Activated CD4-positive, CD25-positive, alpha-beta regulatory T cell treated with anti-CD3 and anti-CD28 coated beads, Interleukin-2, amount 50 U/mL, for 16 hours (primary cell): ENCODE measurements at places on chromosomes 12 and 14.

DNA sequence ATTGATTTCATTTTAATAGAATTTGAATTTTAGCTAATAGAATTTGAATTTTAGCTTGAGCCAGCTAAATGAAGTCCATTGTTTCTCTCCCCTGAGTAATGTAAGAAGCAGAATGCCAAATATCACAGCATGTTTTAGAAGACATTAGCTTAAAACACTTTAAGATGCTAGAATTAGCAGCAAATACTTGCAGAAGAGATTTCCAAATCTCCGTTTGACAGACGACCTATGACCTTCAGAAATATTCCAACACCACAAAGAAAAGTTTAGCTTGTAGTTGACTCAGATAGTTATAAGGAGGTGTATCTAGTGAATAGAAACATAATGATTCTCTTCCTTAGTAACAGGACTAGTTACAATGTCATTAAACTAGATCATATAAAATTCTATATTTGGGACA, 51.7 kb upstream of the MYF6 start:
- no peak for DNase-seq

DNA sequence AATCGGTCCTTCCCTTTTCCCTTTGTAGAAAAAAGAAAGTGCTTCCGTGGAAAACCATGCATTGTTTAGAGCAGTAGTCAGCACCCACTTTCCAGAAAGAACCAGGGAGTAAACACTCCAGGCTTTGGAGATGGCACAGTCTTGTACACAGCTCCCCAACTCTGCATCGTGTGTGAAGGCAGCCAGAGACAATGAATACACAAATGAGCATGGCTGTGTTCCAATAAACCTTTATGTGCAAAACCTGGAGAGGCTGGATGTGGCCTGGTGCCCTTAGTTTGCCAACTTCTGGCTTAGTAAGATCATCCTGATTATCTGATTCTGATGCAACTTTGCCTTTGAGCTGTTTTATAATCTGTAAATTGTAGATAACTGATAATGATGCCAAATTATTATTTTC, 463.4 kb upstream of the TMEM132C start:
- no peak for DNase-seq

DNA sequence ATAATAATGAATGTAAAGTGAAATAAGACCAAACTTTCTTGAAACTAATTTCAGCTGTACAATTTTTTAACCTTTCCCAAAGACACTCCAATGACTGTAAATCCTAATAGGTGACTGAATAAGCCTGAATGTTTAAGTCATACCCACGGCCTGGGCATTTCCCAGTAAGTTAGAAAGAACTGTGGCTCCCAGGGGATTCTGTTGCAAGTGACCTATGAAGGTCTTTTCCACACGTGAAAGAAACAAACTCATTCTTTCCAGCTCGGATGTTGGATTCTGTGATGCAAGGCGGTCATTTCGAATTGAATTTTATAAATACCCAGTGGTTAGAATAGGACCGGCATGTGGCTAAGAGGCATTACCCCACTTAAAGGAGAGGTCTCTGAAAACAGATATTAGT, 1134.4 kb downstream of the GALC start:
- DNase-seq, result no peak

DNA sequence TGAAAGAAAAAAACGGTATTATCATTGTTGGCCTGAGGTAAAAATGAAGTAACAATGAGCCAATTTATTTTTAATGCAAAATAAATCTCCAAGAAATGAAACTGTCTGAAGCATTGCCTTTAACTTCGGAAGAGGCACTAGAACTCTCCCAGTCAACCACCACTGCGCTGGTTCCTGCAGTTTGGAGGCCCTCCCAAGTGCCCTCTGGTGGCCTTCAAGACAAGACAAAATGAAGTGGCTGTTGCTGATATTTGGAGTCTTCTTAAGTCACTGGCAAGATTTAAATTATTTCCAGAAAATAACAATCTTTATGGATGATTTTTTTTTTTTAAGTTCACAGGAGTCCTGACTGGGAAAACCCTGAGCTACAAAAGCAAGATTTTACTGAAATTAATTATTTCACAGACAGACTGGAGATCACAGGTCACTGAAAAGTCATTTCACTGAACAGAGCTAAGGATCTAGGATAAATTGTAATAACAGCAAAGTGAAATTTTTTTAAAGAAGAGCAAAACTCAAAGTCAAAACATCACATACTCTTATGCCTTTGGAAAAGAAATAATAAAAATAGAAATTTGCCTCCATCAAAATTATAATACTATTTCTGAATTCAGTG, 58.2 kb downstream of the DICER1 start:
- DNase-seq, result no peak

DNA sequence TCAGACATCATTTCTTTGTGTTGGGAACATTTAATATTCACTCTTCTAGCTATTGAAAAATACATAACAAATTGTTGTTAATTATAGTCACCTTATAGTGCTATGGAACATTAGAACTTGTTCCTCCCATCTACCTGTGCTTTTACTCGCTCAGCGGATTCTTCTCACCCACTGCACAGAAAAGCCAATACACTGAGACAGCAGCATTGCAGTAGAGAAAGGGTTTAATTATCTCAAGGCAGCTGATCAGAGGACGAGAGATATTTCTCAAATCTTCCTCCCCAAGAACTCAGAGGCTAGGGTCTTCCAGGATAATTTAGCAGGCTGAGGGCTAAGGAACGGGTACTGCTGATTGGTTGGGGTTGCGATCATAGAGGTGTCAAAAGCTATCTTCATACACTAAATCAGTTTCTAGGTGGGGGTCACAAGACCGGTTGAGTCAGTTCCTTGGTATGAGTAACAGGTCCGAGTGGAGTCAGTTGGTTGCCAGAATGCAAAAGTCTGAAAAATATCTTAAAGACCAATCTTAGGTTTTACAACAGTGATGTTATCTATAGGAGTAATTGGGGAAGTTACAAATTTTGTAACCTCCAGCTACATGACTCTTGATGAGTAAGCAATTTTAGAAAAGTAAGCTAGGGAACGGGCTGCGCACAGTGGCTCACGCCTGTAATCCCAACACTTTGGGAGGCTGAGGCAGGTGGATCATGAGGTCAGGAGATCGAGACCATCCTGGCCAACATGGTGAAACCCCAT, 173.1 kb downstream of the FBXL14 start:
- no peak for DNase-seq

DNA sequence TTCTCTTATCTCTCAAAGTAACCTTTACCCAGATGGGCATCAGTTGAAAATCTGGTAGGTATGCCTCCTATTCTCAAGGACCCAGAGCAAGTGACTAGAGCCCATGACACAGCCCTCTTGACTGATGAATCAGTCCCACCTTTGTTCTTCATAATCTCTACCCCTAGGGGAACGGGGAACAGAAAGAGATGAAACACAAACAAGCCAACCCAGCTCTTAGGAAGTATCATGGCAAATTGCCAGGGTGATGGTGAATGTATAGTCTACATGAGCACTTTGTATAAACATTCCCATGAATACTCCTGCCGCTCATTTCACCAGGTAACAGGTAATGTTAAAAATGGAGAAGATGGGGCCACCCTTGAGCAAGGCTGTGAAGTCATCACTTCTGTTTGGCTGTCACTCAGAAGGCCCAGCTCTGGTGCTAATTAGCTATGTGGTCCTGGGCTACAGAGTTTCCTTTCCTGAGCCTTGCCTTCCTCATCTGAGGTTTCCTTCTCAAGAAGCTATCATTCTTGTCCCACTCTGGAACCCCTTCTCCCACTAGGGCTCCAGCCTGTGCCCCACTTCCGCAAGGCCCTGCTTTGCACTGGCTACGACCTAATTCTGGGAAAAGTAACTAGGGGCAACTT, 161.7 kb downstream of the ANO2 start:
- no peak for DNase-seq

- DNase-seq, result no peak
Measured at GRCh38 chr12:98294051-98294805, 221.2 kb upstream of the TMPO start.

- DNase-seq, result no peak
Measured at GRCh38 chr14:50865391-50866076, 6.3 kb upstream of the ABHD12B start.

DNA sequence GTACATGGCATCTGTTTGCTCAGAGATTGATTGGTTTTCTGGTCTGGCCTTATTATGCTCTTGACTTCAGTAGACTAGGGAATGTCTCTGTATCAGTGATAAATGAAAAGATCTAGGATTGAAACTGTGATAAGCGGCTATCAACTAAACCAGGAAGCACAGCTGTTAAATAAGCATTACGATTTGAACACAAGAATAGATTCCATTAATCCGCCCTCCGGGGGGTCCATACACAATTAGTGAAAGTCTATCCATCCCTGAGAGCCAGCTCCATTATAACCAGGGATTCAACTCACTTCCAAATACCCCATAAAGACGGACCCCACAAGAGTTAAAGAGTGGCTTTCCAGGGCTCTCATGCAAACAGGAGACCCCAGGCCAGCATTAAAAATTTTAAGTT, 279.0 kb downstream of the GRIN2B start:
- no peak for DNase-seq

DNA sequence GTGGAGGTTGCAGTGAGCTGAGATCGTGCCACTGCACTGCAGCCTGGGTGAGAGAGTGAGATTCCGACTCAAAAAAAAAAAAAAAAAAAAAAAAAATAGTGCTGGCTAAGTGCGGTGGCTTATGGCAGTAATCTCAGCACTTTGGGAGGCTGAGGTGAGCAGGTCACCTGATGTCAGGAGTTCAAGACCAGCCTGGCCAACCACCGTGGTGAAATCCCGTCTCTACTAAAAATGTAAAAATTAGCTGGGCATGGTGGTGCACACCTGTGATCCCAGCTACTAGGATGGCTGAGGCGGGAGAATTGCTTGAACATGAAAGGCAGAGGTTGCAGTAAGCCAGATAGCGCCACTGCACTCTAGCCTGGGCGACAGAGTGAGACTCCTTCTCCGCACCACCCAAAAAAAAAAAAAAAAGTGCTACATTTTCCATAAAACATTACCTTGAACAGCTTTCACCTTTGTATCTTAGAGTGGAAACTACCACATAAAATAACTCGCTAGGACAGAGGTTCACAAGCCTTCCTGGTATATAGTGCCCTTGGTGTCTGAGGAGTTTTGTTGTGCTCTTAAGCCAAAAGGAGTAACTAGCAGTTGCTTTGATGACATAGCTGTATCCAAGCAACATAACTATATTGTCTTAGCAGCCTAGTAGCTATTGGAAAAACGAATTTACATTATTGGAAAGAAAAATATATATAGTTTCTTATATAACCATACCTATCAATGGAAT, 11.1 kb downstream of the PTGES3 start:
- no peak for DNase-seq

GRCh38 chr14:89231426-89232113, 185.5 kb downstream of the FOXN3 start:
- DNase-seq, result no peak

DNA sequence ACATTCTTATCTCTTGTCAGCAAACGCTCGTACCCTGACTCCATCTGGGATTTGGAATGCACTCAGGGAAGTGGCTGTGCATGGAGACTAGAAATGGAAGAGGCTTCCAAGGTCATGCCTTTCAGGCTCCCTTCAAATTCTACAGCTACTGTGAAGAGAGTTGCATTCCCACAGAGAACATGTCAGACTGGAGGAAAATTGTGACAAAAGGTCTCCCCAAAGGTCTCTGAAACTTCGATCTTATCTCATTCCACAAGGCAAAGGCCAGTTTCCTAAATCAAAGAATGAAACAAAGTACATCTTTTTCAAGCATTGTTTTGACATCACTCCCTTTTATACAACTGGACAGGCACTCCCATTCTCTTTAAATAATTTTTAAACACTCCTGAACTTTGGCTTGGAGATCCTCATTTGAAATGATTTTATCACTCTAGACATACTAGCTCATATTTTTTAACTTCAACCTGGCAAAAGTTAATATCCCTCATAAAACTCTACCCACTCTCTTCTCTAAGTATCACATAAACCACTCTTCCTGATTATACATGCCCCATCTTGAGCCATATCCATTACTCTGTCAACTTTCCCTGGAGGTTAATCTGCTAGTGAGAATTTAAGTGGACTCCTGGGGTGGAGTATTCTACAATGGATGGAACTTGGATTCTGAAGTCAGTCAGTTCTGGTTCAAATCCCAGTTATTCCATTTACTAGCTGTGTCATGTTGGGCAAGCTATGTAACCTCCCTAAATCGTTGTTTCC, 218.1 kb upstream of the HMGA2 start:
- no peak for DNase-seq

GRCh38 chr14:91405724-91406435, 11.7 kb downstream of the CCDC88C start:
- DNase-seq, result no peak

DNA sequence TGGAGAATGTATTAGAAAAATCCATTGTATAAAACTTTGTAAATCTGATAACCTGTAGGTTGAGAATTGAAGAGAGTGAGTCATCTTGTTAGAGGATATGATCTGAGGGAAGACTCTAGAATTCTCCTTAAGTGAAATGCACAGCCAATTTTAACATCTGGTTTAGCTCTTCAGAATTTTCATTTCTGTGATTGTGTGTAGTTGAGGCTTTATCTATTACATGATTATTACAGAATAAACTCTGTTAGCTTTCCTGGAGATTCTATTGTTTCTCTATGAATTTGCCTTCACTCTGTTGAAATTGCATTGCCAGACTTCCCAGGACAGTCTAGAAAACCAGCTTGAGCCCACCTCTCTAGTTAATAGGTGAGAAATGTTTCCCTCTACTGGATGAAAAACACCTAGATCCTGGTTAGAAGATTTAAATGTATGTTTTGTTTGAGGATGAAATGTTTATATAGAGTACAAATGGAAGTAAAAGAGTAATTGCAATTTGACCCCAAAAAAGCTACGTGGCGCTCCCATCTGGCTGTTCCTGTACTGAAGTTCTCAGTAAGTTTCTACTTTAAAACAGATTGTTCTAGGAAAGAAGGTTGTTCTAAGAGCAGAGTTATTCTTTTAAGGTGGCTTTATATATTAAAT, 2.9 kb downstream of the NUDT4 start:
- no peak for DNase-seq

GRCh38 chr12:64243809-64244208, 21.7 kb upstream of the KICS2 start:
- DNase-seq, result no peak

- DNase-seq, result no peak
Measured at GRCh38 chr14:101460986-101461750, 100.1 kb upstream of the DIO3 start.

DNA sequence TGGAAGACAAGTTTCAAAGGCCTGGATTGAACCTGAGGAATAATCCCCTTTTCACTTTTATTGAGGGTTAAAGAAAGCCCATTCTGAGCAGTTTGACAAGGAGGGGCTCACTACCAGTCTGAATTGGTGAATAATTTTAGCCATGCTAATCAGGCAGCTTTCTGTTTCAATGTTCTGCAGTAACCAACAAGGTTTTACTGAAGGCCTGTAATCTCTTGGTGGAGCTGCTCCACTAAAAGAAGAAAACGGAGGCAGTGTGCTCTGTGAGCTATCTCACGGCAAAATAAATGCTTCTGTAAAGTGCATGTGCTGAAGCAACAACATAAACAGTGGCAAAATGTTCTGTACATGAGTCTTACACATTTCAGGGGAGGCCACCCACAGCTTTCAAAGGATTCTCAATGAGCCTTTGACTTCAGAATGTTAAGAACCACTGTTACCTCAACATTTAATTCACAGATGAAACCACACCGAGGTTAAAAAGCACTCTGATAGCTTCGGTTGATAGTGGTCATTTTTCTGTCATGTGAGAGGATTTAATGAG, 111.2 kb downstream of the LRIG3 start:
- no peak for DNase-seq
